ENCODE measurements at places on chromosomes 12 and 14.

DNA sequence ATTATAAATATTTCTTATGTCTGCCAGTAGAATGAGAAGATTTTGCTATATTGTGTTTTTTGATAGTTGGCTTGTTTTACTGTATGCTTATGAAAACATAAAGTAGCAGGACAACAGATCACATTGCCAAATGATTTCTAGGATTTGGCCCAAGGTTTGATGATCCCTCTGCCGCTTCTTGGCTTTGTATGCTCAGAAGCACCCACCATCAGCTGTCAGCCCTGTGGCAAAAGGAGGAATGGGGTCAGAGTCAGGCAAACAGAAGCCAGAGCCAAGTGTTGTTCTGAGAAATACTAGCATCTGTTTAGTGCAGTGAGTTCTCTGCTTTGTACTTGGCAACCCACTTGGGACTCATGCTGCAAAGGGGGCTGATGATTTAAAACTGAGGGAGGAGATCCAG, 152.2 kb downstream of the PDE3A start:
- DNase-seq: no peak

DNA sequence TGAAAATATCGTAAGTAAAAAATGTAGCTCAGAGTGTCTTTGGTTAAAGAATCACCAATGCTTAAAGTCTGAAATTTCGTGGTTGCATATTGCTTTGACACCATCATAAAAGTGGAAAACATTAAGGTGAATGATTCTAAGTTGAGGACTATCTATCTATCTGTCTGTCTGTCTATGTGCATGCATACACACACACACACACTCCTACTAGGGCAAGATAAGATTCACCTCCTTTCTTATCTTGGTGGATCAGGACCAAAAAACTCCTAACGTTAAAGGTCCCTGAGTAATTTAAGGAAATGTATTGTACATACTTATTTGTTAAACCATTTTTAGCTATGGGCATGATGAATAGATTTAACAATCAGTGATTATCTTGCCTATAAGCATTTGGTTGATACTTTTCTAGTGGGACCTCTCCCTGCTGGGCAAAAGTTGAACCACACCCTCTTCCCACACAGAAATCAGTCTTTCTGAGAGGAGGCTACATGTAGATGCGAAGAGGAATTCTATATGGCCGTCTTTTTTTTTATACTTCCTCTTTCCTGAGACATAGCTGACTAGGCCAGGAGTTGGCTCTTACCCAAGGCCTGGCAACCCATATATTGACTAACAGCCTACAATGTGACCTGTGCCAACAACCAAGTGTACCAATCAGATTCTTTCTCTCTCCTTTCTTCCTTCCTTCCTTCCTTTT, 19.3 kb upstream of the LLPH start:
- DNase-seq: no peak

- DNase-seq: peak; percentile 38
Observed at GRCh38 chr12:57549909-57550640, at the start of gene KIF5A. KIF5A (plus strand) TSS chr12:57550044; CDS start chr12:57550272, 228 bp downstream.

DNA sequence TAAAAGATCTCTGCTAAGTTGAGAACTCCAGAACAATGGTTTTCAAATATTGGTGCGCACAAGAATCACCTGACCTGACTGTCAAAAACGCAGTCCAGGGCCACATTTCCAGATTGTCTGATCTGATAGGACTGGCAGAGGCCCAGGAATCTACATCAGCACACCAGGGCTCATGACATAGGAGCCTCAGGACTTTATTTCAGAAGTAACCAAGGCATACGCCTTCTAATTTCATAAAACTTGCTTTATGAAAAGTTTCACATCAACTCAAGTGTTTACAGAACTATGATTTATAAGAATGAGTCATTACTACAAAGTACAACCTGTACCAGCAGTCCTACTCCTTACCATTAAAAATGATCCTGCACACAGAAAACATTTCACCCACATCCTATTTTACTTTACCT, 47.7 kb upstream of the PTPRO start:
- no peak for DNase-seq

DNA sequence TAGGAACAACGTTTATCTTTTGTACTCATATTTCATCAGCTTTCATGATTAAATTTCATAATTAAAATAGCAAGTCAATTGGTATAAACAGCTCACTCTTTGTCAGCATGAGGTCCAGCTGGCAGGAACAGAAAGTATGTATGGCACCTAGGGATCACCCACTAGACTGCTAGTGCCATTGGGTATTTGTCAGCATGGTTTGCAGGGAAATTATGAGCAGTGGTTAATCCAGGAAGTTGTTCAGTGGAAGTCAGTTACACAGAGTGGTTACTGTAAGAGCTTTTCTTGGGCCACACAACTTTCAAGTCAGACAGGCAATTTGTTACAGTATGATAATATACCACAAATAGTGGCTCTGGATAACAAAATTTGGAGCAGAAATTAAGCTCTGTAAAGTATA, 340.3 kb upstream of the RGS6 start:
- DNase-seq: no peak

- DNase-seq: no peak
Observed at GRCh38 chr14:22925513-22925912, 3.7 kb downstream of the PRMT5 start.

DNA sequence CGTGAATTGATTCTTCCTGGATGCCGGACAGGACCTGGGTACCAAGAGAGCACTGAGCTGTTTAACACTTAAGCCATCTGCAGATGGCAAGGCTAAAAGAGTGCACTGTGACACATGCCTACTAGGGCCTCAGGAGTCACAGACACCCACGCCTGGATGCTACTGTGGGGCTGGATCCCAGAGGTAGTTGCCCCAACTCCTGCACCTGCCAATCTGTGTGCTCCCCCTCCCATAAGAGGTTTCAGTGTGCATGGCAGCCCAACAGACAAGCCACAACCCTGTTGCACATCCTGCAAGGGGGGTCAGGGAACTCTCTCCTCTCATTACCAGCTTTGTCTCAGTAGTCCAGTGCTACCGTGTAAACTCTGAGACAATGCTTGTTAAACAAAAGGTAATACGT, 169.0 kb downstream of the CEP128 start:
- no peak for DNase-seq

- DNase-seq: no peak
Observed at GRCh38 chr14:60179431-60179869, 14.3 kb upstream of the DHRS7 start.

DNA sequence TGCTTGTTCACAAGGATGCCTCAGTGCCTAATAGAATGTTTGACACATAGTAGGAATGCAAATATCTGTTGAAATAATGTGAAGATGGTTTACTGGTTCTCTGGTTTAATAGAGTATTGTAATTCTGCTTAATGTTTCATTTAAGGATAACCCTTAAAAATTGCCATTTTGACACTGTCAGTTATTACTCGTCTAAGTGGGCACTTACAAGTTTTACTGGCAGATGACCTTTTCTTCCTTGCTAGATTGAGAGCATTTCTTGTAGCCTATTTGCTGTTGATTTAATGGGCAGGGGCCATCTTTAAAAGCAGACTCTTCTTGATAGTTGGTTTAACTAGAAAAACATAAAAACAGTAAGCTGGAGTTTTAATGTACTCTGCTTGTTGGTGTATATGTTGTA, 1.9 kb downstream of the TMEM263 start:
- DNase-seq: no peak

DNA sequence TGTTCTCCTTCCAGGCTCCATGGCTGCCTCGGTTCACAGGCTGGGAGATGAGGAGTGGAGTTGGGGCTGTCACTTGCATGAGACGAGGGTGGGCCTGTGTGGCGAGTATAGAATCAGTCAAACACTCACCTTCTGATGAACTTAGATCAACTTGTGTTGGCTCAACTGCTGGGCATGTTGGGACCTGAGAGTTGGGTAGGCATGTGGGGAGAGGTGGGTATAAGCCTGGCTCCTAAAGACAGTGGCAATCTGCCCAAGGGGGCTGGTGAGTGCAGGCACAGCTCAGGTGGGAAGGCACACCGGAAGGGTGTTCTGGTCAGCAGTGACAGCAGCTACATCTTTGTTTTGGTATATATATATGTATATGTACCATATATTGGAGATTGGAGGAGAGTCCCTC, 30.1 kb upstream of the TDRD9 start:
- no peak for DNase-seq

GRCh38 chr14:104358528-104359300, 220.3 kb downstream of the KIF26A start:
- no peak for DNase-seq

- no peak for DNase-seq
Observed at GRCh38 chr12:21073129-21073528, 57.9 kb upstream of the SLCO1B1 start.

DNA sequence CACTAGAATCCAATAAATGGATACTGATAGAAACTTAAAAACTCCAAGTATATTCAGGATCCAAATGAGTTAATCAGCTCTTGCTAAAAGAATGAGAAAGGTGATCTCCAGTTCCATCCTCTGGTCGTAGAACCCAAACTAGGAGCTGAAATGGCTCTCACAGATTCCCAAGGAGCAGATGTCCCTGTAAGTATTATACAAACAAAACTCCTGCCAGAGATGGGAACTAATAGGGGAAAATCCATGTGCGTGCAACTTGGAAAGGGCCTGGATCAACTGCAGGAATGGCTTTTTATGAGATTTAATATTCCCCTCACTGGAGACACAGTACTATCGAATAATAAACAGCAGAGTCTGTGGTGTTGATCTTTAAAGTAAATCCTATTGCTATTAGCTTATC, 309.2 kb upstream of the TBX3 start:
- DNase-seq: no peak

DNA sequence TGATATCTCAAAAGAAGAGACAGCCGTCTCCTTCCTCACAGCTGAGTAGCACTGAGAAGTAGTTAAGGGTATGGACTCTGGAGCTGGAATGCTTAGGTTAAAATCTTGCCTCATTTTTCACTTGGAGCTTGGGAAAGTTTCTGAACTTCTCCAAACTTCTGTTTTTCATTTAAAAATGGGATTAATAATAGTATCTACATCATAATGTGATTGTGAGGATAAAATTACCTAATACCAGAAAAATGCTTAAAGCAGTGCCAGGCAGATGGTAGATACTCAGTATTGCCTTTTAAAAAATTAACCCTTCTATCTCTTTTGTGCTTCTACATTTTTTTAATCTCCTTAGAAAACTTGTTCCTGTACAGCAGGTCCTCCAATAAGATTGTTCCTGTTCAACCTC, 63.1 kb downstream of the A2M start:
- DNase-seq: no peak
